ENCODE measurements at places on chromosomes 3 and 15.

GRCh38 chr3:6528951-6529350 is 332.0 kb upstream of the GRM7 start:
- DNase-seq = no peak

- no peak for DNase-seq
Measured at GRCh38 chr3:153348457-153349107, 186.6 kb downstream of the RAP2B start.

GRCh38 chr3:149397528-149397927 is 20.1 kb upstream of the TM4SF1 start:
- no peak for DNase-seq

DNA sequence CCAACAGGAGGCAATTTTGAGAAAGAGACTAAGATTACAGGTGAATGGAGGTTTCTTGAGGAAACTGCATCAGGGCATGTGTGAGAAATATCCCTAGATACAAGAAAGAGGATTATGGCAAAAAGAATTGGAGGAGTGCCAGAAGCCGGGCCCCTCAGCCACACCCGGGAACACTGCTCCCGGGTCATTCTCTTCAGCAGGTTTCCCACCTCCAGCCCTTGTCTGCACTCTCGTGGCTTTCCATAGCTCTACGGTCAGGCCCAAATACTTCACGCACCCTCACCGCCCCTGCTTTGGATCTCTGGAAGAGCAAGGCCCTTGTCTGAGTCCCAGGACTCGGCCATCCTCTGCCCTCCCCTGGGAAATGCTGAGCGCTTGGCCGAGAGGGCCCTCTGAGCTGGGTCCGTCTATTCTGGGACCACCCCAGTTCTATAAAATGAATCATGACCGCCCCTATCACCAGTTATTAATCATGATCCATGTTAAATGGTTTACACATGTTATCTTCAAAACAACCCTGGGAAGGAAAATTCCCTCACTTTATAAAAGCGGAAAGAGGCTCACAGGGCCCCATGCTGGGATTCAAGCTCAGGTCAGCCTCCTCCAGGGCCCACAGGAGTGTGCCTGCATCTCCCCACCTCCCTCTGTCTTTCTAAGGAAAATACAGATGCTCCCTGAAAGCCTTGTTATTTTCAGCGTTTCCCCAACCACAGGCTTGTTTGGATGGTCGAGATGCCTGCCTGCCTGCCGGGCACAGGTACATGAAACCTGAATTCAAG is 38.8 kb upstream of the SPTBN5 start:
- DNase-seq = no peak

DNA sequence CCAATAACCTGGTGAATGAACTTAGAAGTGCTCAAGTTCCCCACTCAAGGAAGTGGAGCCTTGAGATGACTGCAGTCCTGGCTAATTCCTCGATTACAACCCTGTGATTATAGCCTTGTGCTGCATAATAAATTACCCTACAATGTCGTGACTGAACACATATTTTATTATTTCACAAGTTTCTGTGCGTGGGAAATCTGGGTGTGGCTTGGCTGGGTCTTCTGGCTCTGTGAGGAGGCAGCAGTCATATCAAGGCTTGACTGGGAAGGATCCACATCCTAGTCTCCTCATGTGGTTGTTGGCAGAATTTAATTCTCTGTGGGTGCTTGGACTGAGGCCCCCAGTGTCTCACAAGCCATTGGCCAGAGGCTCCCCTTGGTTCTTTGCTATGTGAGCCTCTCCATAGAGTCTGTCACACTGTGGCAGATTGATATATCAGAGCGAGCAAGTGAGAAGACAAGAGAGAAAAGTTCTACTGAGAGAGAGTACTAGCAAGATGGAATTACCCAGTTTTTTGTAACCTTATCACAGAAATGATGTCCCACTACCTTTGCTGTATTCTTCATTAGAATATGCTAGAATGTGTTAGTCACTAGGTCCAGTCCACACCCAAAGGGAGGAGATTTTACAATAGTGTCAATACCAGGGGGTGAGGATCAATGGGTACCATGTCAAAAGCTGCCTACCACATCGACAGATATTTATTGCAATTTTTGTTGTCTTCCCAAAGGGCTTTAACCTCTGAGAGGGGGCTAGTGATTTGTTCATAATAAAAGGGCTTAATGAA is 102.8 kb upstream of the TBC1D5 start:
- DNase-seq = no peak

DNA sequence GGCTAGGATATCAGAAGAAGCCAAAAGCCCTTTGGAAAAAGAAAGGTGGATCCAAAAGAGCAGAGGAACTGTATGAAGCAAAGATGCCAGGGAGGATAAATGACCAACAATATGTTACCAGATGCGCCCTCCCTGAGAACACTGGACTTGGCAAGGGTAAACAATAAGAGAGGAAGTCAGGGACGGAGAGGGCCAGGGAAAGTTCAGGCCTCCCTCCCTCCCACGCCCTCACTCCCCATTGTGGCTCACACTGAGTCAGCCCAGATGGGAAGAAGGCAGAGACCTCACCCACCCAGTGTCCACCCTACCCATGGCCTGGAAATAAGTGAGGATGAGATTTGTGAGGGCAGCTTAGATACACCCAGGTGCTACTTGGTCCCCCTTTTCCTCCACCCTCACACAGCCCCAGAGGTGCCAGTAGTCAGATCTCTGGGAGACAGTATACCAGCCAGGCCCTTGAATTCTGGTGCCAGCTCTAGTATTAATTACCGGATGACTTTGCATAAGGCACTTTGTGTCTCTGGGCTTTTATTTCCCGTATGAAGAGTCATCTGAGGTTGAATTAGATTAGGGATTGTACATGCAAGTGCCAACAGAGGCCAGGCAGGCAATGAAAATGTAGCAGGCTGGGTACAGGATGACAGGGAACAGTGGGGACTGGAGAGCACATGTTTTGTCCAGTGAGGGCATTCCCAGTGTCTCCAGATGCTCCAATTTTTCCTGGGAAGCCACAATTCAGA is 35.1 kb upstream of the FRMD4B start:
- no peak for DNase-seq

GRCh38 chr15:98737721-98738120 is 89.4 kb downstream of the IGF1R start:
- DNase-seq = no peak
